ENCODE measurements at places on chromosomes 1 and 21.

GRCh38 chr1:78370356-78370755 lies 120.4 kb upstream of the PTGFR start:
- DNase-seq: peak; percentile 90

GRCh38 chr1:39653546-39654031 lies 14.1 kb upstream of the HEYL start:
- DNase-seq: peak; percentile 81

DNA sequence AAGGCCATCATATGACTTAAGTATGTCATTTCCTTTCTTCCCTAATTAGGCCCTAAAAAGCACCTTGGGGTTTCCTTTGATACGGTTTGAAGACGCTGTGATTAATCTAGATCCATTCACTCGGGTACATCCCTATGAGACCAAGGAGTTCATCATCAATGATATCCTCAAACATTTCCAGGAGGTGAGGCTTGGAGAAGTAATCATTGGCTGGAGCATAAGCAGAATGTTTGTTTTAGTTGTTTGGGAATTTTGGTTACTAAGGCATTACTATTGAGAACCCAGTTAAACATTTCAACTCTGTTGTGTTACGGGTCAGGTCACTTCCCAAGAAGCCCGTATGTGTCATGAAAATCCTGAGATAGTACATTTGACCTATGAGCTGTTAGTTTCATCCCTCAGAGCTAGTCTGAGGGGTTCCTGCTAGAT lies 185.2 kb downstream of the VPS13D start:
- peak; percentile 76 for DNase-seq

DNA sequence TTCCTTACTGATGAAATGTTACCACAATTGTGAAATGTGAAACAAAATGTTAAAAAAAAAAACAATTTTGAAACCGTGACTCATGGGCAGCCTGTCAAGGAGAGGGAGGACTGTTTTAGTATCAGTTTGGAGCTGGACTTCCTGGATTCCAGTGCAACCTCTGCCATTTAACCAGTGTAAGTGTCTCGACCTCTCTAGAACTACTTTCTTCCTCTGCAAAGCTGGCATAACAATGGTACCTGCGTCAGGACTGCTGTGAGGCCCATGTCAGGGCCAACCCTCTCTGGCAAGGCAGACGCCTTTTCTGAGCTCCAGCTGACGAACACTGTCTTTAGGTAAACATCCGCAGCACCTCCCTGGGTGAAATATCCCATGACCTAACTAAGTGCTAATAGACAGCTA lies 20.9 kb downstream of the URB1 start:
- peak; percentile 90 for DNase-seq

- no peak for DNase-seq
Observed at GRCh38 chr1:116123837-116124533, 12.8 kb downstream of the MAB21L3 start.

DNA sequence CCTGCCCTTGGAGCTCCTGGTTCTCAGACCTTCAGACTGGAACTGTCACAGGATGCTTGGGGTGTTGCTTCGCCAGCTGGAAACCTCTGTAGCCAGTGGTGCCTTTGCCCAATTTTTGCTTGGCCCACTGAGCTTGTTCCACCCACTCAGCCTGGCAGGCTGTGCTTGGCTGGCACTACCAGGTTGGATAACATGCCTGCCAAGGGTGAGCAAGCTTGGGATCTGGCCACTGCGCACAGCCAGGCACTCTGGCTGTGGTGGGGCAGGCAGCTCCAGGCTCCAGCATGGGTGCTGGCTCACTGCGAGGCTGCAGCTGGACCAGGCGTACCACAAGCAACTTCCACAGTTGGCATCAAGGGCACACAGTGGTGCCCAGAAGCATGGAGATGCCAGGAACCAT lies 967.8 kb upstream of the NCAM2 start:
- no peak for DNase-seq

DNA sequence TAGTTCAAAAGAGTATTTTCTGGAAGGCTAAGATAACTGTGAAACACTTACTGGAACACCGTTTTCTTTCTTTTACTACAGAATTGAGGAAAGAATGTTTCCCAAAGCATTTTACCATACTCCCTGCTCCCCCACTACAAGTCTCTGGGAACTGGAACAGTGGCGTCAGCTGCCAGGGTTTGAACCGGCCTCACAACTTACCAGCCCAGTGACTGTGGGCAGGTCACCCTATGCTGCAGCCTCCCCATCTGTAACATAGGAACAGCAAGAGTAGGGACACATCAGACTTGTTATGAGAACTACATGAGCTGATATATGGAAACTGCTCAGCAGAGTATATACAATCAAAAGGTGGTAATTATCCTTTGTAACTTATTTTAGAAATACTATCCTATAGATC lies 91.5 kb downstream of the PTPN14 start:
- DNase-seq: no peak

GRCh38 chr1:186967656-186968394 lies 139.1 kb downstream of the PLA2G4A start:
- peak; percentile 38 for DNase-seq

- no peak for DNase-seq
Observed at GRCh38 chr1:172345077-172345476, 75.4 kb upstream of the C1orf105 start.

GRCh38 chr1:200707116-200707515 lies 31.6 kb upstream of the CAMSAP2 start:
- no peak for DNase-seq

GRCh38 chr1:41648230-41648629 lies 163.7 kb upstream of the EDN2 start:
- no peak for DNase-seq
